Stimulated activated CD4-positive, alpha-beta T cell treated with anti-CD3 and anti-CD28 coated beads, Interleukin-1b, Interleukin-23, amount 100 ng/mL, for 1 hour (primary cell): ENCODE measurements at places on chromosomes 6 and 20.

- DNase-seq, result no peak
These were observed 977 bp downstream of the HMGN4 start for GRCh38 chr6:26539071-26539615.

GRCh38 chr6:39714802-39715201, 10.4 kb downstream of the KIF6 start:
- DNase-seq, result no peak

DNA sequence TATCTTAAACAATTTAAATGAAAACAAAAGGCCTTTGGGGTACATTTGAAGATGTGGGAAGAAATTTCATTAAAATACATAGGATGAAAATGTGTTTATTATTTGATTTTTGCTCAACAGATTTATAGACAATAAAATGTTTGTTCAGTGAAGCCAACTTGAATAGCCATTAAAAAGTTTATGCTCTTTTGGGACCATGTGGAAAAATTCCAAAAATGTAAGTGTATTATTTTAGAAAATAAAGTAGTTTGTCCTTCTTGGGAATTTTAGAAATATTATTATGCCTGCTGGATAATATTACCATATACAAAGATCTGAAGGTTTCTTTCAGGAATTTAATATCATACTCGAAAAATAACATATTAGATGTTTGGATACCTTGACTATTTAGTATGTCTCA, 131.3 kb downstream of the EPM2A start:
- no peak for DNase-seq

GRCh38 chr20:51460569-51461265, 81.8 kb downstream of the NFATC2 start:
- DNase-seq, result no peak

DNA sequence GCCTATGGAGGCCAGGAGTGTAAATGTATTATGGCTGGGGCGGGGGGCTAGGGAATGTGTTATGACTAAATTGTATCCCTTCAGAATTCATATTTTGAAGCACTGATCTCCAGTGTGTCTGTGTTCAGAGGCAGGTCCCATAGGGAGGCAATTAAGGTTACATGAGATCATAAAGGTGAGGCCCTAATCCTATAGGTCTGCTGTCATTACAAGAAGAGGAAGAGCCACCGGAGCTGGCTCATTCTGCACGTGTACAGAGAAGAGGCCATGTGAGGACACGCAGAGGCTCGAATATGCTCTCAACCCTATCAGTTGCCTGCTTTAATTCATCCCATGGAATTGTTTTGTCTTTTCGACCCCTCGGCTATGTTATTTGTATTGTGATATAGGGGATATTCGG, 76.9 kb downstream of the VTA1 start:
- no peak for DNase-seq

DNA sequence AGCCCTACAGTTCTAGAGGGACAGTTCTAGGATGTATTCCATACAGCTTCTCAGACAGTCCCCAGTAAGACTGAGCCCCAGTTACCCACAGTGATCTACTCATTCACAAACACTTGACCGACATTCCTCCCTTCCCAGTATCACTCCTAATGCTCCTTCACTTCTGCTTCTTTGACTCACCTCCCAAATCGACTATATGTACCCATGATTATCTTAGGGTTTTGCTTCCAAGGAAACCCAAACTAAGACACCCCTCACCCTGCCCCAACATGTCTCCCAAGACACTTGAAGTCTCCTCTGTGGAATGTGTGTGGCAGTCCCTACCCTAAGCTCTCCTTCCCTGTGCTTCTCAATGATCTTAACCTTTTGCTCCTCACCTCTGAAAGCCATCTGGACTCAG, 23.6 kb upstream of the TGM6 start:
- no peak for DNase-seq

- no peak for DNase-seq
These were observed 1.0 kb downstream of the HELZ2 start for GRCh38 chr20:63572788-63573646.

GRCh38 chr6:1235825-1236224, 76.1 kb upstream of the FOXQ1 start:
- DNase-seq, result no peak

- DNase-seq, result no peak
These were observed 173.0 kb downstream of the GMDS start for GRCh38 chr6:2072453-2072852.

DNA sequence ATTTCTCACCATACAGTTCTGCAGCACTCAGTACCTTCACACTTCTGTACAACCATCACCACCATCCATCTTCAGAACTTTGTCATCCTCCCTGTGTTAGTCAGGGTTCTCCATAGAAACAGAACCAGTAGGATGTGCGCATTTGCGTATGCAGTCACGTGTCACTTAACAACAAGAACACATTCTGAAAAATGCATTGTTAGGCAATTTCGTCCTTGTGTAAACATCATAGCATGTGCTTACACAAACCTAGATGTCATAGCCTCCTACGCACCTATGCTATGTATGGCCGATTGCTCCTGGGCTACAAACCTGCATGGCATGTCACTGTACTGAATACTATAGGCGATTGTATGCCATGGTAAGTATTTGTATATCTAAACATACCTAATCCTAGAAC, 66.2 kb upstream of the PTPRT start:
- DNase-seq, result no peak

DNA sequence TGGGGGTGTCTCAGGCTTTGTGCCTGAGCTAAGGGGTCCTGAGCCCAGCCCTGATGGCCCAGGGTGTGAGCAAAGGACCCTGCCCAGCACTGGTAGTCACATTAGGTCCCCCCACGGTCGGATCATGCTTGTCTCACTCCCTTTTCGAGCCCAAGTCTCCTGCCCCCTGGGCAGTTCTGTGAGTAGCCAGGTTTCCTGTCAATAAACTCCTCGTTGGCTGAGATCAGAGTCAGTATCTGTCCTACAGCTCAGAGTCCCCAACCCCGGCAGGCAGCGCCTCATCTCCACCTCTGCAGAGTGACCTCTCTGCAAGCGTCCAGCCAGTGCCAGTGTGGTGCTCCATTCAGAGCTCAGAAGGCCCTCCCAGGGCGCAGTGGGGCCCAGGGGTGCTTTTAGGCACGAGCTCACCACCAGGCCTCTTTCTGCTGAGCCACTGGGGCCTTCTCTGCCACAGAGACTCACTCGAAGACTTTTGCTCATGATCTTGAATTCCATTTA, 93.7 kb upstream of the PMEPA1 start:
- no peak for DNase-seq

DNA sequence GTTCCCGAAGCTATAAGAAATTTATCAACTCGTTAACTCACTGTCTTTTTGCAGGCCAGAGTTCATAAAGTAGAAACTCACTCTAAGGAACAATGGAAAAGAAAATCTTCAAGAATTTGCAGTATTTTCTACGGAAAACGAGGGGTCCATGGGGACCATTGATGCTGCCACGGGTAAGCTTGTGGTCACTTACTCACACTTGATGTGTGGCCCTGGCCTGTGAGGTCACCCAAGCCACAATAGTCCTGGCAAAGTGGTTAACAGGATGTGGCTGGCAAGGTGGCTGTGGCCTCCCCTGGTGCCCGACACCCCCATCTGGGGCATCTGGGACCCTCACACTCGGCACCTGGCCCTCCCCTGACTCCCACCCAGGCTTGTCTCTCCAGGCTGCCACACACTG, 123.4 kb downstream of the C6orf118 start:
- DNase-seq, result no peak

- DNase-seq, result no peak
These were observed 696 bp upstream of the SIRPA start for GRCh38 chr20:1894471-1894950.

DNA sequence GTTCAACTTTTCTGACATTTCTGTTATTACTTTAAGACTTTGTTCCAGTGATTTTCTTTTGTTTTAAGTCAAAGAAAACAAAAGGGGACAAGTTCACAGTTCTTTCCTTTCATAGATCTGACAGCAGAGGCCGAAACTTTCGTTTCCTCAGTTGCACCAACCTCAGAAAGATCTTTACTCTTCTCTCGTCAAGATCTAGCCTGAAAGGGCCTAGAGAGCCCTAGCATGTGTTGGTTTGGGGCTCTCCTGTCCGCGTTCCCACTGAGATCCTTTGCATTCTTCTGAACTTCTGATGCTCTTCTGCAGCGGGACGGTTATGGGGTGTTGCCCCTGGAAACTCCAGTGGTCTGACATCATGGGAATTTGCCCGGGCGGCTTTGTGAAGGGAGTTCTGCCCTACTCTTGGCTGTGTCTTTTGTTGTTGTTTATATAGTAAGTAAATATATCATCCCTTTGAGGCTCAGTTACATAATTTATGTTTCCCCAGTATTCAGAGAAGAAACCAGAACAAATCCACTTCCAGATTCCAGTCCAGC, 129.1 kb downstream of the SASH1 start:
- DNase-seq, result no peak

DNA sequence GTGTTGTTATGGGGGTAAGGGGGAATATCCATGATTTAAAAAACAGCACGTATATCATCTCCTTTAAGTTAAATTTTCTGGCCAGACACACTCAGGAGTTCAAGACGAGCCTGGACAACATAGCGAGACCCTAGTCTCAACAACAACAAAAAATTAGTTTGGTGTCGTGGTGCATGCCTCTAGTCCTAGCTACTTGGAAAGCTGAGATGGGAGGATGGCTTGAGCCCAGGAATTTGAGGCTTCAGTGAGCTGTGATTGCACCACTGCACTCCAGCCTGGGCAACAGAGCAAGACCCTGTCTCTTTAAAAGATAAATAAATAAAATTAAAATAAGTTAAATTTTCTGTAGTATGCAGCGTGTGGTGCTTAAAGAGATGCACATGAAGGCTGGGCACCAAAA, 31.5 kb upstream of the SRSF6 start:
- no peak for DNase-seq

DNA sequence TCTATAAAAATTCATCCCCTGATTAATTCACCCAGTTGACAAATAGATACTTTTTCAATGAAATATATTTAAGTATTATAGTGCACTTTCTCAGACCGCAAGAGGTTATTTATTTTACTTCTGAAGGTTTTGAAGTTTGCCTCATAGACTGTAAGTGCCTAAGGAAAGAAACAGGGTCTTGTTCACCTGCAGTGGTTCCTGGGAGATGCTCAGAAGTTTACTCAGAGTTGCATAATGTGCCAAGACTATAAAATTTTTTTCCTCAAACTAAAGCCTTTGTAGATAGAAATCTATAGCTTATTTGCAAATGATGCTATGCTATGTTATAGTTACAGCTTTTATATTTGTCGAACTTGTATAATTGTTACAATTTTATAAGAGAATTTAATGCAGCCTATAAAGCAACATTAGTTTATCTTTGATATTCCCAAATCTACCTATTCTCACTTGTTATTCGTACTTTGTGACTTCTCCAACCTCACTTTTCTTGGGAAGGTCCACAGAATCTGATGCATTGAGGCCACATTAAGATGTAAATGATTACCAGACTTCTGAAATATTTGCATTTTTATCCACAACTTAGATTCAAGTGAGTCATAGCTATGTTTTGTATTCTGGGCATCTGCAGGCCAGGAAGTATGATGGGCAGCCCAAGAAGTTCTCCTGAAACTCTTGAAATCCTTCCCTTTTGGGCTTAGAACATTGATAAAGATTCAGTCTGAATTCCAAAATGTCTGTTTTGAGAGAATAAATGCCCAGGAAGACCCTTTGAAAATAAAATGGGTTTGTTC, 35.7 kb downstream of the KCNQ5 start:
- no peak for DNase-seq

DNA sequence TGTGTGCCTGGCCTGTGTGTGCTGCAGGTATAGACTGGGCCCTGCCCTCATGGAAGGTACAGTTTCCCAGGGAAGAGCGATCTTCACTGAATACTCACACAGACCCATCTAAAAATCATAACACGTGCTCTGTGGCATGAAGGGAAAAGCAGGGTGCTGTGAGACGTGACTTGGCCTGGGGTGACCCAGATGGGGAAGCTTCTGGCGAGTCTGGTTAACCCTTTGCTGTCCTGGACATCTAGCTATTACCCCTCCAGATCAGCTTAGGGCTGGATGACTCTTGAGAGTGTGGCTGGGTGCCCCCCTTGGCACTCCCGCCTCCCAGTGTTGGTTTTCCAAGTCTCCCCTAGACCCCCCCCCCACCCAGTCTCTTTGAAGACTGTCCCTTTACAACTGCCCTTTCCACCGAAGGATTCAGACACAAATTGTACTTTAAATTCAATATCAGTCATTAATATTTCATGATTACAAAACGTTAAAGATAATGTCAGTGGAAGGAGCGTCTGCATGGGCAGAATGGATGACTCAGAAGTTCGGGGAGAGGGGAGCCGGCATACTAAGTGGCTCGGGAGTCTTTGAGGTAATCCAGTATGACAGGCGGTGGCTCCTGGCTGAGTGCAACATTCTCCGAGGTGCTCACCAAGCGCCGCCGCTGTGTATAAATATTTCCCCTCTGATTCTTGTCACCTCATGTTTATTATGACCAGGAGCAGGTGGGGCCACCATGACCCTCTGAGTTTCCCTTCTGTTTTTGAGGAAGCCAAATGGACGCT, 77.3 kb downstream of the CD40 start:
- no peak for DNase-seq

- DNase-seq, result no peak
These were observed 66.9 kb downstream of the RIPOR3 start for GRCh38 chr20:50624351-50625016.

DNA sequence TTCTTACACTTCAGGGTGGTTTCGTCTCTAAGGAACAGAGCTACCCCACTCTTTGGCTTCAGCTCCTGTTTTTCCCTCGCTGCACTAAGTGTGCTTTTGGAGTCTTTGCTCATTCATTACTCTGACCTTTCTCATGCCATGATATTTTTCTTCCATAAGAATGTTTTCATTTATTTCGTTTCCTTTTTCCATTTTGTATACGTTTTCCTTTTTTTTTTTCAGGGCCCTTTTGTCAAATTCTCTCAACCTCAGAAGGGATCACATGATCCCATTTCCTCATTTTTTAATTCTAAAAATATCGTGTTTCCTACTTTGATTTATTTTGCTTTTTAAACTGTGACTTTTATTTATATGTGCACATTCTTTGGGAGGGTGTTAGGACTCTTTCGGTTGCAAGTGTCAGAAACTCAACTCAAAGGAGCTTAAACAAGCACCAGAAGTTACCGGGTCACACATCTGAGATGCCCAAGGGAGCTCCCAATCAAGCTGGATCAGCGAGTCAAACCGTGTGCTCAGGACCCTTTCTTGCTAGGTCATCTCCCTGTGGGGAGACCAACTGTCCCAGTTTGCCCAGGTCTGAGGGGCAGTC, 40.6 kb downstream of the GCNT2 start:
- DNase-seq, result no peak

GRCh38 chr6:76706631-76707030, 634.2 kb upstream of the IMPG1 start:
- DNase-seq, result no peak

DNA sequence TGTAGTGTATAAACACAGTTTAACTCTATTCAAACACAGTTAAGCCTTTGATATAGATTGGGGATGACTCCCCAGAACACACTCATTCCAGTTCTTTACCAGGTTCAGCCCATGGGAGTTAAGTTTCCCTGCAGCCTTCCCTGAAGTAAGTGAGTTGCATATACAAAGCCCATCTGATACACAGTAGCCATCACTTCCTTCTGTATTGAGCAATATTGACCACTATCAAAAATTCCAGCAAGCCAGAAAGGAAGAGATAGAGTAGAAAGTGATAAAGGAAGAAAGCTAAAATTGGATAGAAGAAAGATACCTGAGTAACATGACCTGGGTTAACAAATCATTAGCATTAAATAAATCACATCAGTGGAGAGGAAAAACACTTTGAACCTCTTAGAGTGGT, 34.6 kb downstream of the DEFB114 start:
- no peak for DNase-seq

GRCh38 chr6:117733341-117733740, 58.1 kb downstream of the NUS1 start:
- no peak for DNase-seq

GRCh38 chr6:71675386-71675785, 211.0 kb upstream of the RIMS1 start:
- no peak for DNase-seq

GRCh38 chr6:110348961-110349690, 9.0 kb downstream of the METTL24 start:
- DNase-seq, result no peak
